ENCODE measurements at places on chromosomes 7 and 10.
A peak's percentile ranks its signal among the peaks of the same experiment; 100 is the strongest.

DNA sequence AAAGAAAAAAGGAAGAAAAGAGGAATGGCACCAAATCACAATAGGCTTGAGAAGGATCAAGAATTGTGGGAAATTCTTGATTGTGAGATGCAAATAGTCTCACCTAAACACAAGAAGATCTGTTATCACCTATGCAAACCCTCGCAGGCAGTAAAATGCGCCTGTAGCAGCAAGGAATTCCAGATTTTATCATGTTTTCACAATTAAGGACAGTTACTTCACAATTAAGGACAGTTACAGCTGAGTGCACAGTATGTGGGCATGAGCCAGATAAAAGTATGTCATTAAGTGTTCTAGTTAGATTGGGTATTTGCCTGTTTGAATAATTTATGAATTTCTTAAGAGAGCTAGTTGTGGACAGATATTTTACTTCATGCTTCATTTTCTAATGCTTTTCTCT lies 336.2 kb downstream of the CDC14C start:
- DNase-seq = no peak

DNA sequence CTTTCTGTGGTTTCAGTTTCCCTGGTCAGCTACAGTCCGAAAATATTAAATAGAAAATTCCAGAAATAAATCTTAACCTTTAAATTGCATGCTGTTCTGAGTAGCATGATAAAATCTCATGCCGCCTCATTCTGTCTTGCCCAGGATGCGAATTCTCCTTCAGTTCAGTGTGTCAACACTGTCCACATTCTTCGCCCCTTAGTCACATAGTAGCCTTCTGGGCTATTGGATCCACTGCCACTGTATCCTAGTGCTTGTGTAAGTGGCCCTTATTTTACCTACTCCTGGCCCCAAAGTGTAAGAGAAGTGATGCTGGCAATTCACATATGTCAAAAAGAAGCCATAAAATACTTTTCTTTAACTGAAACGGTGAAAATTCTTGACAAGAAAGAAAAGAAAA lies 129.6 kb downstream of the ZWINT start:
- DNase-seq = no peak

DNA sequence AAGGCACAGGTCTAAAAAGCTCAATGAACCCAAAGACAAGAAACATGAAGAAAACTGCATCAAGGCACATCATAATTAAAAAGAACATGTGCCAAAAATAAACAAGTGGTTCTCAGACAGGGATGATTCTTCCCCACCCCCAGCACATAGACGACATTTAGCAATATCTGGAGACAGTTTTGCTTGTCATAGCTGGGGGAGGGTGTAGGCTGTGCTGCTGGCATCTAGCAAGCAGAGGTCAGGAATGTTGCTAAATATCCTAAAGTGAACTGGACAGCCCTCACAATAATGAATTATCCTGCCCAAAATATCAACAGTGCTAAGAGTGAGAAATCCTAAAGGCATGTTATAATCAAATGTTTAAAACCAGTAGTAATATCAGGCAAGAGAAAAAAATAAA lies 122.6 kb downstream of the MICU1 start:
- DNase-seq = no peak

- no peak for DNase-seq
Measured at GRCh38 chr7:155409980-155410379, 47.9 kb upstream of the EN2 start.

DNA sequence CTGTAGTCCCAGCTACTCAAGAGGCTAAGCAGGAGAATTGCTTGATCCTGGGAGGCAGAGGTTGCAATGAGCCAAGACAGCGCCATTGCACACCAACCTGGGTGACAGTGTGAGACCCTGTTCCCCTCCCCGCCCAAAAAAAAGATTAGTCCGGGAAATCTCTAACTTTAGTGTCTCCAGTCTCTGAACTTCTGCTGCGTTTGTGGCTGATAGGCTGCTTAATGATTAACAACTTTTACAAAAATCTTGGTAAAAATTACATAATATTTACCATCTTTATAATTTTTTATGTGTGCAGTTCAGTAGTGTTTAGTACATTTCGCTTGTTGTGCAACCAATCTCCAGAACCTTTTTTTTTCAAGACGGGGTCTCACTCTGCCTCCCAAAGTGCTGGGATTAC lies 9.7 kb upstream of the PLAU start:
- DNase-seq = no peak

DNA sequence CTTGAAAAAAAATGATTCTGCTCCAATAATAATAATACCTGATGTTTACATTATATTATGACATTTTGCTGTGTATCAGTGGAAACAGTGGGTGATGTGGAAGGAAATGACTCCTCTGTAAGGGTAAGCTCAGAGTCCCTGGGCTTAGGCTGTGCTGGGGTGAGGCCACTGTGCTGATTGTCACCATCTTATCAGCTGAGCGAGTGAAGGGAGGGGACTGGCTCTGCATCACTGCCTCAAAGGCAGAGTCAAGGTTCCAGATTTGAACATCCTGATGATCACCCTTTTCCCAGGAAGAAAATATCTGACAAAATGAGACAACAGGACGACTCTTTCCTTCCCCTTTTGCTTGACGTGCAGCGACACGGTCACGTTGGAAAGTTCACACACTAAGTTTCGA lies 24.0 kb upstream of the HABP2 start:
- DNase-seq = no peak

DNA sequence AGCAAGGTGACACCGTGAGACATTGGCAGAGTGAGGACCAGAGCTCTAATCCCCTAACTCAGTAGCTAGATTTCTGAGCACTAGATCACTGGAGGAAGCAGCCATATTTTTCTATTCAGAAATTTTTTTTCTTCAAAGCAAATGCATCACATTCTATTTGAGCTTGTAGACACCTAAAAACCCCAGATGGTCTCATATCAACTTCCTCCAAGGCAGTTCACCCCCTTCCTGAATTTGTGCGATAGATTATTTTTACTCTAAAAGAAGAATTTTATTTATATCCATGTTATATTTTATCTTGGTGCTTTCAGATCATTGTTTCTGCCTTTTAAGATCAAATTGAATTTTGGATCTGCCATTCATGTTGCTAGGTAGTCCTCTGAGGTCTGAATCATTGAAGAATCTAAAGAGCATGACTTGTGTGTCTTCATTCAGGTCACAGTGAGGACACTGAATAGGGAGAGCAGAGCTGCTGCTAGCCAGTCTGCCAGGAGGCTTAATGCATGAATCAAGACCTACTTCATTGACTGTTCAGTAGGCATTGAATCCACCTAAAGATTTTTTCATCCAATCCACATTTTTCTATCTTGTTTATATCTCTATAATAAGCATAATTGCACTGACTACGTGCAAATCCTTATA lies 92.9 kb upstream of the LRRTM3 start:
- no peak for DNase-seq

- no peak for DNase-seq
Measured at GRCh38 chr7:36904802-36905201, 180.5 kb upstream of the AOAH start.

GRCh38 chr10:34885011-34885410 lies 69.9 kb upstream of the PARD3 start:
- DNase-seq = no peak

GRCh38 chr10:99565166-99565565 lies 32.4 kb downstream of the NKX2-3 start:
- DNase-seq = no peak

DNA sequence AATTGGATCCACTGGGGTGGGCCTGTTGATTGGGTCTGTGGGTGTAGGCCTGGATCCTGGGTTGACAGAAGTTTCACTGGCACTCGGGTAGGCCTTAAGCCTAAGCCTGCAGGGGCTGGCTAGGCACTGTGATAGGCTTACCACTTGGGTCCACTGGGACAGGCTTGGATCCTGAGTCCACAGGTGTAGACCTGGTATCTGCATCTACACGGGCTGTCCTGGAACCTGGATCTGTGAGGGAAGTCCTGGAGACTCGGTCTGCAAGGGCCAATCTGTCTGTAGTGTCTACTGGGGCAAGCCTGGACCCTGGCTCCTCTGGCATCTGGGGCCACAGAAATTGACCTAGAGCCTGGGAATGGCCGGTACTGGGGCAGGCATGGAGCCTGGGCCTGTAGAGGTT lies 219.0 kb upstream of the NRG3 start:
- no peak for DNase-seq

DNA sequence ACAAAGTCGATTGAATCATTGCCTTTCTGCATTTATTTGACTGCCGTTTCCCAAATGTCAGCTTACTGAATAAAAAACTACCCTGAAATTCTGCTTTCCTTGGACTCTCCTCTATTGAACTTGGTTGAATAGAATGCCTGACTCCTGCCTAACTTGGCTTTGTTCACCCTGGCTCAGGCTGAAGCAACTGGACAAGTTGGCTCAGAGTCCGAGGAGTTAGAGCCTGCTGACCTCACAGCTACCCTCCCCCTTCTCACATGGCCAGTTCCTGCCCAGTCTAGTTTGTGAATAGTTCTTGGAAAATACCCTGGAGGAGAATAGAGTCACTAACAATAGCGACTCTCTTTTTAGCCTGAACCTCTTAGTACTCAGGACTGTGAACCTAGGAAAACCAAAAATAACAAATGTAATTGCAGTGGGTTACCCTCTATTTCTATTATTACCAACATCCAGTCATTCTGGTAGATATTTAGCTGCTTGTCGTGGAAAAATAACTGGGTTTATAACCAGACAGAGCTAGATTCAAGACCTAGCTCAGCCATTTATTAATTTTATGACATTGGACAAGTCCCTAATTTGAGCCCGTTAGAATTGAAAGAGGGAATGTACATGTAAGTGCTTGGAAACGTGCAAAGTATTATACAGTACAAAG lies 17.3 kb upstream of the NRBF2 start:
- no peak for DNase-seq

DNA sequence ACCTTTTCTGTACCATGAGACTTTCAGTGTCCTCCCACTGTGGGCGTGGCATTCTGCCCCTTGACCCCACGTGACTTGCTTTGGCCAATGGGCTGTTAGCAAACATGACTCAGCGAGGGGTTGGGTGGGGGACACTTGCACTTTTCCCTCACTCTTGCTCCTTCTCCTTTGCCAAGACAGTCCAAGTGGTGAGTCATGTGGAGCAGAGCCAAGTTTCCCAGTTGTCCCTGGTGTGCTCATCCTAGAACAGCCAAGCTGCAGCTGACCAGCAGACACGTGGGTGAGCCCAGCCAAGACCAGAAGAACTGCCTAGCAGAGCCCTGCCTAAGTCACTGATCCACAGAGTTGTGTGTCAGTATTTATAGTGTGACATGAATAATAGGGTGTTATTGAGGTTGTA lies 82.8 kb upstream of the CPXM2 start:
- peak; percentile 92 for DNase-seq

- DNase-seq = no peak
Measured at GRCh38 chr10:34530778-34531177, 284.3 kb downstream of the PARD3 start.

DNA sequence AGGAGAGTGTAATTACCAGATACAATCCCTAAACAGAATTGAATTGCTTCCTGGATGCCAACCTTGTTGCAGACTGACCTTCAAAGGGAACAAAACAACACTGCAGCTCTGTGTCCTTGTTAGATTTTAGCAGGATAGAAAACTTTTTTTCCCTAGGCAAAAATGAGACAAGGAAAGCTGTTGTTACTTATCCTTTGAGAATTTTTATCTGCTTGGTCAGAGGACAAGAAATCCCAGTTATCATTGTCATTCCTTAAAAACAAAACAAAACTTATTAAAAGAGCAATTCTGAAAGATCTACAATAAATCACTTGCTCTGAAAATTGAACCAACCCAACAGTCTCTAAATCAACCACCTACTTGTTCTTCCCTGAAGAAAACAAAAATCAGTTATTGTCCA lies 652.6 kb downstream of the REEP3 start:
- no peak for DNase-seq

DNA sequence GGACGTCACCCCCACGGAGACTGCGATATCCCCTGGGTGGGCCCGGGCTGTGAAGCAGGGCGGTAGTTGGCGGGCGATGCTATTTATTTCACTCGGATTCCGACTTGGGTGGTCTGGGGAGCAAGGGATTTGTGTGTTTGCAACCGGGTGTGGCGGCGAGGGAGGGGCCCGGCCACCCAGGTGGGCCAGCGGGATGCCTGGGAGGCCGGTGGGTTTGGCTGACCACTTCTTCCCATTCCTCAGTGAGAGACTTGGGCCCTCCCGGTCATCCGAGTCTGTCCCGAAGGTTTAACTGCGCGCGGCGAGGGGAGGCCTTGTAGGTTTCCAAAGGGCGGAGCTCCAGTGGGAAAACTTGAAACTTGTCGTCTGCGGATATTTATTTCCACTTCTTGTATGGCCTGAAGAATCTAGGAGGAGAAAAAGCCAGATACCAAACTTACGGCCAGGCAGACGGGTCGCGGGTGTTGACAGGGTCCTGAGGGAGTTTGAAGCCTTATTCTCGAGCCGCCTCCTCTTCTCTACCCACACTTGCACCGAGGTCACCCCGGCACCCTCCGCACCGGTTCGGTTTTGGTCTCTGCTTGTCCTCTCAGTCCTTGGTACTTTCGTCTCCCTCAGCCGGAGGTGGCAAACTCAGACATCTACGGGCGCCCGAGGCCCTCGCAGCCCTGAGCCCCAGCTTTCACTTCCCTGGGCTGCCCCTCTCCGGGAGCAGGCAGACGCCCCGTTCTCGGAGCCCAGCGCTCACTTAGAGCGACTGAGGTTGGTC lies 17.9 kb downstream of the ZNF316 start:
- no peak for DNase-seq

GRCh38 chr7:92447345-92448204 lies at the start of gene GATAD1:
TSS of gene GATAD1 (plus strand) at chr7:92447482. CDS start at chr7:92447730, 248 bp downstream.
- no peak for DNase-seq

GRCh38 chr7:16357921-16358320 lies 63.4 kb downstream of the CRPPA start:
- DNase-seq = no peak

All from Caki2 (cell line).